NT2/D1 (cell line): ENCODE measurements at places on chromosomes 5 and 9.

GRCh38 chr5:84436866-84437265, 52.2 kb upstream of the EDIL3 start:
- DNase-seq, result no peak

- DNase-seq, result no peak
These were observed 72.2 kb downstream of the SNX18 start for GRCh38 chr5:54589786-54590185.

DNA sequence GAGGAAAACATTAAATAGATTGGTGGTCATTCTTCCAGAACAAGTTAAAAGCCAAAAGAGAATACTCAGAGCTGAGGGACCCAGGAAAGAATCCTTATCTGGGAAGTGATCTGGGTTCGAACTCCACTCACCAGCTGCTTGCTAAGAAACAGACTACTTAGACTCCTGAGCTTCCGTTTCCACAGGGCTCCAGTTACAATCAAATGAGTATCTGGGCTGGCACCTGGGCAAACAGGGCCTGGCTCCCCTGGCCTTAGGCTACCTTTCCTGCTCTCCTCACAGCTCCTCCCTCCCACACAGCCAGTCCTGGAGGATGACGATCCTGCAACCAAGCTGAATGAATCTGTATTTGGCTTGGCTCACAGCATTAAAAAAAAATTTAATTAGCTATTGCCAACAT, 2.5 kb downstream of the MAPK9 start:
- no peak for DNase-seq

GRCh38 chr9:5587024-5587423, 41.9 kb upstream of the RIC1 start:
- no peak for DNase-seq

DNA sequence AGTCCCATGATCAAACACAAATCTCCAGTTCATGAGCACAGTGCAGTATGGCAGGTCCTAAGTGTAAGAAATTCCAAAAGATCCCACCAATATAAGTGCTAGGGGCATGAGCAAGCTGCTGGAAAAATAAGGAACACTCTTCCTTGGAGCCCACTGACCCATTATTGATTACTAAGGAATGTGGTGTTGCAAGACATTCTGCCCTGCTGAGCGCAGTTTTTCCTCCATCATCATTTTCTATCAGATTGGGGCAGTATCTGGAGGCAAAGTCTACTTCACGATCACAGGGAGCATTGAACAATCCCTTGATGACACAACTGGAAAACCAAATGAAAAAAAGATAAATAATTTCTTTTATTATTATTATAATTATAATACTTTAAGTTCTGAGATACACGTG, 129.2 kb downstream of the UGCG start:
- no peak for DNase-seq

DNA sequence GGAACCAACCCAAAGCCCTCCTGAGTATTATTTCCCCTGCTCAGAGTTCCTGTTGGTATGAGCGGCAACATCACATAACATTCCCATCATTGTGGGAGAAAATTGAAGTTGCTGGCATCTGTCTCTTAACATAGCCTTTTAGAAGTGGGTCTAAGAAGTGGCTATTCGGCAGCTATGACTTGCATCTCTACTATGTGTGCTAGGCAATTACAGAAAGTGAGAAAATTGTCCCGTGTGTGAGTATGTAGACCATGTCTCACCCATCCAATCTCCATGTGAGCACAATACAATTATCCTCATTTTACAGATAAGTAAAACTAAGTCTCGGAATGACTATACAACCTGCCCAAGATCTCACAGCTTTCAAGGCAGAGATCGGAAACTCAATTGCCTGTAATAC, 239.4 kb upstream of the ZNF462 start:
- no peak for DNase-seq

DNA sequence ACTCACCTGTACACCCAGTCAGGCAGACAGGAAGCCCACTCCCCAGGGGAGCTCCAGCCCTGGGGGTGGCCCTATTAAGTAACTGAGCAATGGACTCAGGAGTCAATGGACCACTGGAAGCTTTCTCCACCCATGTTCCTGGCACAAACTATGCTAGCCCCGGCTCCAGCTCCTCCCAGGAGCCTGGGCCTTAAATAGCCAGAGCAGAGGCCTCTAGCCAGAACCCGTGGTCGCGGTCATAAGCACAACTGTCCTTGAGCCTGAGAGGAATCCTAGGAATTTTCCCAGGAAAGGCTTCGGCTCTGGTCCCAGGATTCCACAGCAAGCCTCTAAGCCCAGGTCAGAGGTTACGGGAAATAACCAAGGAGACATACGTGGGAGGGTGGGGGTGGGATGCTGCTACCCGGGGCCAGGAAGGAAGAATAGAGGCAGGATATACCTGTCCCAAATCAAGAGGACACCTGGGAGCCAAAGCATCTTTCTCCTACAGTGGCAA, 5.5 kb downstream of the SEPTIN8 start:
- DNase-seq, result peak; percentile 65

DNA sequence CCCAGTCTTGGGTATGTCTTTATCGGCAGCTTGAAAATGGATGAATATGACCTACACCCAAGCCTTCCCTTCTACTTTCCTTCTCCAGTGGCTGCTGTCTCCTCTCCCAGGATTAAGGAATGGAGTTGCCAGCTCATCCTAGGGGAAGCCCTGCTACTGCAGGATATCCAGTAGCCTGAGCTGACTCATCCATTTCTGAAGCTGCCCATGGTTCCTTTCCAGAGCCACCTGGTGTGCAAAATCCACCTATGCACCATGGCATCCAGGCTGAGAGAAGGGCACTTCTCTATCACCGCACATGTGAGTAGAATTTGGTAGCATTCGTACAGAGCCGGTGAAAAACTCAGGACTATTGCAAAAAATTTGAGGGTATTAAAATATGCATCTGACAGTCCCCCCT, 290.8 kb downstream of the YTHDC2 start:
- DNase-seq, result no peak

DNA sequence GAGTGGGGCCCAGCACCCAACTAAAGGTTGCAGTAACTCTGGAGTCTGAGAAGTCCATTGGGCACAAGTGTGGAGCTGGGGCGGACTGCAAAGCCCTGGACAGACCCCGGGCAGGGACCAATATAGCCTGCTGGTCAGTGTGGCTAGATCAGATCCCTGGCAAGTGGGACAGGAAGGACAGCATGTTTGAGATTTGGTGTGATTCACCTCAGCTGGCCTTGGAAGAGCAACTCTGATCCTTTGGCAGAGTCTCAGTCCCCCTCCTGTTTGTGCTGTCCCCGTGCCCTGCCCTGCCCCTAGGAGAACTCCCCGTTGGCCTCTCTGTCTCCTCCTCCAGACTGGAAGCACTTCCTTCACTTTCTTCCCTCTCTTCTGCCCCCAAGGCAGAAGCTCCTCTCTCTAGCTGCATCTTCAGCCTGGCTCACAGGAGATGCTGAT, 255.3 kb downstream of the FSTL4 start:
- no peak for DNase-seq

GRCh38 chr5:113357696-113358476, 76.9 kb downstream of the TSSK1B start:
- DNase-seq, result no peak

DNA sequence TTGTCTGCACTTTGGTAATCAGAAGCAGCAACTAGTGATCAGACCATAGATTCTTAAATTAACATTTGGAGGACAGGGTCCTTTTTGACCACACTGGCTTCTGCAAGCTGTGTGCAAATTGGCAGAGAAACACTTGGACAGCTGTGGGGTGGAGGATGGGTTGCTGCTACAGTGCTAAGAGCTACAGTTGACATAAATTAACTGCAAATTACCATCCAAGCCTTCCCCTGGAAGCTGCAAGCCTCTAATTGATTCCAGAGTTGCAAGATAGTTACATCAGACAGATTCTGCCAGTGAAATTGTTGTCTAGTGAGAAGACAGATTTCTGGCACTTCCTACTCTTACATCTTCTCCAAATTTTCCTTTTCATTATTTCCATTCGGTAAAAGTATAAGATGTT, 517.7 kb downstream of the DIRAS2 start:
- no peak for DNase-seq

DNA sequence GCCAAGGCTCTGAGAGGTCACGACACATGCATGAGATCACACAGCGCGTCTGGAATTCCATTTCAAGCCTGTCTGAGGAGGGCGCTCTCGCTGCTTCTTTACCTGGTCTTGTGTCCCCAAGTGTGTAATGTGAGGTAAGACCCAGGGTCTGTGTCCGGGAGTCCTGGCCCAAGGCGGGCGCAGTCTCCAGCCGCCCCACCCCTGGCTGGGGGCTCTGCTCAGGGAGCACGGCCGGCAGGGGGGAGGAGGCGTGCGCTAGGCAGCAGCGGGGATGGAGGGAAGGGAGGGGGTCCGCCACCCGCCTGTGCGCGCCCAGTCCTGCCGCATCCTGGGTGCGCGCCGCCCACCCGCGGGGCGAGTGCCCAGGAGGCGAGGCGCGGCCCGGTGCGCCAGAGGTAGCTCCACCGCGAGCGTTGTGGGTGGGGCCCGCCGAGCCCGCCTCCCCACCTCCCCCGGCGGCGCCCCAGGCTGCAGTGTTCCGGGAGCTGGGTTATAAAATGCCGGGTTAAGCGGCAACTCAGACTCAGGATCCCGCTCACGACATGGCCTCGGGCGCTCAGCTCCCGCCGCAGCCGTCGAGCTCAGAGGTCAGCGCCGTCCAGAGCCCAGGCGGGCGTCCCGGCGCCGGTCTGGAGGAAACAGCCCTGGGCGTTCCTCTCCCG, at the start of gene CCNI2:
TSS of gene CCNI2 (plus strand) at position 473 of the 662 bp plus-strand sequence. CDS start at position 543, 70 bp downstream.
- DNase-seq, result peak; percentile 50

- DNase-seq, result no peak
These were observed 10.5 kb upstream of the TEX53 start for GRCh38 chr9:114668146-114668545.

DNA sequence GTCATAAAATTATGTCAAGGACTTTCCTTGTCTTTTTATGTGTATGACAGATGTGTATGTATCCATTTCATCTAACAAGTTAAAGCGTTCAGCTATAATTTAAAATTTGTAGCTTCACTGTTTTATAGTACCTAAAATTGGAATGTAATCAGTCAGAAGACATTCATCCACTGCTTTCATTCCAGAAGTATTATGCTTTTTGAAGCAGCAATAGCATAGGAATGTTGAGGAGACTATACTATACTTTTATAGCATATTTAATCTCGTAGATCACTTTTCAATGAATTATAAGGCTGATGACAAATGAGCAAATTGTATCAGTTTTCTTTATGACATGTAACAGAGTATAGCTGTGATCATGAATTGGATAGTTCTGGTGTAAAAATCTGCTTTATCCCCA, 6.9 kb downstream of the PCDHGA12 start:
- no peak for DNase-seq

- DNase-seq, result no peak
These were observed 76.2 kb upstream of the CHD1 start for GRCh38 chr5:99004960-99005359.

DNA sequence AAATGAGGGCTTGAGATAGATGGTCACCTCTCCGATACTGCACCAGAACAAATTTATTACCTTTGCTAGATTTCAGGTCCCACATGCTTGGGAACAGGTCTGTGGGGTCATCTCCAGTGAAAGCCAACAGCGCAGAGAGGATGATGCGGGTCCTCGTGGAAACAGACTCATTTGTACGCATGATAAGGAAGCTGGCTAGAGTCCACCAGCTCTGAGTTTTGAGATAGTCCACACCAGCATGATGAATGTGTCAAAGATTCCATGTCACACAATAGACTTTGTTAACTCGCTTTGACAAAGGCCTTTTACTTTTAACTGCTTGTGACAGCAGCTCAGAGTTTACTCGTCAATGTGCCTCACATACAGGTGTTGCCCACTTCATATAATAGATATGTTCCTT, 105.4 kb upstream of the TBCA start:
- no peak for DNase-seq

GRCh38 chr5:111691914-111692313, 65.1 kb downstream of the NREP start:
- DNase-seq, result no peak

DNA sequence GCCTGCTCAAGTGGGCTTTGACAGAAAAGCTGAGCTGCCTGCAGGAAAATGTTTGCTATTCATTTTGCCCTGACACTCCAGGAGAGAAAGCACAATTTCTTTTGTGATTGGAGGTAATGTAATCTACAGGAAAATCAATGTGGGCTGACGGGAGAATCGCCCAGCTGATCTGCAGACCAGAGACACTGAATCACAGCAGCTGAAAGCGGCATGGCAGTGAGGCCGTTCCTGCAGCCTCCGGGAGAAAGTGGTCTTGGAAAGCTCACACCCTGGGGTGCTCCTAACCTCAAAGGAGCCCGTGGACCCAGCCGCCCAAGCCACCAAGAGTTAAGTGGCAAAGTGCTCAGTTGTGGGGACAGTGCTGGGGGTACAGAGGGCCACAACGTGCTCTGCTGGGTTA, 593.6 kb downstream of the BNC2 start:
- DNase-seq, result no peak

DNA sequence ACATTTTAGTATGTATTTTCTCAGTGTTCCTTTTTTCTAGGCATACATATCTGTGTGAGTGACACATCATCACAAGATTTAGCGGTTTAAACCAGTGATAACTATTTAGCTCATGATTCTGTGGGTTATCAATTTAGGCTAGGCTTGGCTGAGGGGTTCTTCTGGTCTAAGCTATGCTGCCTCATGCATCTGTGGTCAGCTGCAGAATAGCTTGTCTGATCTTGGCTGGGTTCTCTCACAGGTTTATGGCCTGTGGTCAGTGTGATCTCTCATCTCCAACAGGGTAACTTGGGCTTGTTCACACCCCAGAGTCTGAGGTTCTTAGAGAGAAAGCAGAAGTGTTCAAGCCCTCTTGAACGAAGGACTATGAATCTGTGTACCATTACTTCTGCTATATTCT, 363.3 kb downstream of the KDM4C start:
- no peak for DNase-seq

- no peak for DNase-seq
These were observed 9.1 kb upstream of the AK3 start for GRCh38 chr9:4750023-4750673.

- no peak for DNase-seq
These were observed 89.6 kb upstream of the SGCD start for GRCh38 chr5:156237361-156237760.

GRCh38 chr5:102539996-102540728, 41.4 kb upstream of the SLCO6A1 start:
- no peak for DNase-seq
